ENCODE measurements at places on chromosomes 7 and 10. TPM values are rescaled to one million over a fixed set of nuclear protein-coding genes. Genes with fewer than 3 reads are reported as not detected.

- DNase-seq: no peak
Measured at GRCh38 chr7:121046893-121047468, 58.5 kb downstream of the CPED1 start.

DNA sequence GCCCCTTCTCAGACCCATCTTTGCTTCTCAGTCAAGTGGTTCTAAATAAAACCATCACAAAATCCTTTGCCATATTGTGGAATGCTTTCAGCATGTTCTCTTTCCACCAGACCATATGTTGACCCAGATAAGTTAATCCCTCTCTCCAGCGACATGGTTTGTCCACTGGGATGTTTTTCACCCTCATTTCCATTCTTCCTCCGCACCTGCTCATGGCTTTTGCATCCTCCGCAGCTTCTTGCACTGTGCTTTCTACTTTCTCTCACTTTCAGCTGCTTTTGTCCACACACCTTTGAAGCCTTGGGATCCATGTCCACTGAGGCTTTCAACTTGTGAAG, 52.3 kb upstream of the WAC start:
- no peak for DNase-seq

- no peak for DNase-seq
Measured at GRCh38 chr10:1213252-1214070, 157.3 kb downstream of the WDR37 start.

DNA sequence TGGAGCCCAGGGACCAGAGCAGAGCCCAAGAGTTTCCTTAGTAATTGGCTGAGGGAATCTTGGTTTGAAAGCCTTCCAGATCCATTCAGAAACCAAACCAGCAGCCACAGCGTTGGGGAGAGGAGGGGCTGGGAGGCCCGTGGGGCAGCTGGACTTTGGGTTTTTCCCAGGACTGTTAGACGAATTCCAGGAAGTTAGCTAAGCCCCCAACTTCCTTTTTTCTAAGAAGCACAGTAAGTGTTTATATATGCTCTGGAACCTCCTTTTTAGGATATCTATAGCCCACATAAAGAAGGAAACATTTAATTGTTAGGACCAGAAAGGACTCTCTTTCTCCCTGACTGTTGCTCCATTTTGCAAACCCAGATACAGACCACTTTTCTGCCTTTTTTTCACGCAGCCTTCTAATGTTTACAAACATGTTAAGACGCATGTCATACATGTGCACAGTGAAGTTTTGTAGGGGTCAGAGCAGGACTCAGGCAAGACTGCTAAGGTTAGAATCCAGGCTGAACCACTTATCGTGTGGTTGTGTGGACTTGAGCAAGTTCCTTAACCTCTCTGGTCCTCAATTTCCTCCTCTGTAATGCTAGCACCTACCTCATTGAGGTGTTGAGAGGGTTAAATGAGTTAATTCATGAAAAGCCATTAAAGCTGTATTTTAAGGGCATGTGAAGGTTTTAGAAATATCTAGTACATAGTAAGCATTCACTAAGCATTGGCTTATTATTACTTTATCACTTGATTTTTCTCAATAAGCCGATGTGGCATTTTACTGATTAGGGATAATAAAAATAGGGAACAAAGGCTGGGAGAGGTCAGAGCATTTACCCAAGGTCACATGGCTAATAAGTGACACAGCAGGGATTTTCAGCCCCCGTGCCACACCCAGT, 42.4 kb downstream of the TBATA start:
- peak; percentile 53 for DNase-seq

DNA sequence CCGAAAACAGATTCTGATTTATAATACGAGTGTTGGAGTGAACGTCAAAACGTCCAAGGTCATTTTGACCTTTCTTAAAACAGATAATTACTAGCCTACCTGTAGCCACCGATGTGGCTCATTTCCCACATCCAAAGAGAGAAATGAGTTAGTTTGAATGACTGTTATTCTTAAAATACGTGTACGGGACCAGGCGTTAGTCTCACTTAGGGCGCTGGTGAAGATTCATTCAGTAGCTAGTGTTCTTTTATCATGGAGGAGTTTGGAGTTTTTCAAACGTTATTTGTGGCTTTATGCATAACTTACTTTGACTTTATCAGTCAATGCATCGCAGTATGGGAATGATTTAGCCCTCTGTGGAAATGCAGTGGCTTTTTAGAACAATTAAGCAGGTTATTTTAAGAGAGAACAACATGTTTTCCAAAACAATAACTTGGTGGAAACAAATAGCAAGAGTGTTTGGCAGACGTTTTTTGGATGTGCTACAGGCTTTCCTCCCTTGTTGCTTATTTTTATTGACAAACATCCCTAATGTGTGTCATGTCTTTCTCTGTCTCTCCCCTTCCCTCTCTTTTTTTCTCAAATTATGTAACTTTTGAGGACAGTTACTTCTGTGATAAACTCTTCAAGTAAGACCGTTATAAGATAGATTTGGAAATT, 1.6 kb downstream of the BICC1 start:
- peak; percentile 26 for DNase-seq

- peak; percentile 81 for DNase-seq
Measured at GRCh38 chr7:30671793-30672465, 10.3 kb downstream of the CRHR2 start.

The ABCC2 gene
- 1.0 TPM for polyA plus RNA-seq

DNA sequence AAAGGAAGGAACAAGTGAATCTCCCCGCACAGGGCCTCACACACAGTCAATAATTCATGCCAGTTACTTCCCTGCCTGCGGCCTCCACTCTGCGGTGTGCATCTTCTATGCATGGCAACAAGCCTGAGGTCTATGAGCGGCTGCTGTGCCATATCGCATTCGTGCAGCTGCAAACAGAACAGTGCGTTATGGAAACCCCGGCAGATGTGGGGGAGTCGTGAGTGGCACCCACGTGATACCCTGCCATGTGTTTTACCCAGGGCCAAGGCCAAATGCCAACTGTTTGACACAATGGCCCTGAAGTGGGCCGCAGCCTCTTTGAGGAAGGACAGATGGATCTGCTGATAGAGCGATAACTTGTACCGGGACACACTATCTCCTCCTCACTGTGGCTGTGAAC, 13.4 kb downstream of the TNS3 start:
- no peak for DNase-seq

The CYP3A4 gene
- 0.12 TPM for polyA plus RNA-seq

The MXI1 gene
- polyA plus RNA-seq: 39.3 TPM

The ZNF467 gene
- 6.2 TPM for polyA plus RNA-seq

DNA sequence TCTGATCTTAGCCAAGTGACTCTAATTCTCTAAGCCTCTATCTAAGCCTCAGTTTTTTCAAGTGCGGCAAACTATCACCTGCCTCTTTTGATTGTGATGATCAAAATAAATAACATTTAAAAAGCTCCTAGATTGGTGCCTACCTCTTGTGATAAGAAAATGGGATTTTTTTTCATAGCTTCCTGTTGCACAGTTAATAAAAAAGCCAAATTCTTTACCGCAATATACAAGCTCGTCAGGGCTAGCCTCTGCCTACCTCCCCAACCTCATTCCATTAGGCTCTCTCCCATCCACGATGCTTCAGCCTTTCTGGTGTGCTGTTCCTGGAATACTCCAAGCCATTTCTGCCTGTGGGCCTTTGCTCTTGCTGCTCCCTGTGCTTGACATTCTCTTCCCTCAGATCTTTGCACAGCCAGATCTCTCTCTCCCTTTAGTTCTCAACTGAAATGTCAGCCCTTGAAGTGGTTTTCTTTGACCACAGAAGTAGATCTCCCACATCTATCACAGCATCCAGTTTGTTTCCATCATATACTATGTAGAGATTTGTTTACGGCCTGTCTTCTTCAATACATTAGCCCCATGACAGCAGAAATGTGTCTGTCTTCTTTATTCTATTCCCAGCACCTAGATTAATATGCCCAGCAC, 48.8 kb downstream of the SFR1 start:
- DNase-seq: no peak

DNA sequence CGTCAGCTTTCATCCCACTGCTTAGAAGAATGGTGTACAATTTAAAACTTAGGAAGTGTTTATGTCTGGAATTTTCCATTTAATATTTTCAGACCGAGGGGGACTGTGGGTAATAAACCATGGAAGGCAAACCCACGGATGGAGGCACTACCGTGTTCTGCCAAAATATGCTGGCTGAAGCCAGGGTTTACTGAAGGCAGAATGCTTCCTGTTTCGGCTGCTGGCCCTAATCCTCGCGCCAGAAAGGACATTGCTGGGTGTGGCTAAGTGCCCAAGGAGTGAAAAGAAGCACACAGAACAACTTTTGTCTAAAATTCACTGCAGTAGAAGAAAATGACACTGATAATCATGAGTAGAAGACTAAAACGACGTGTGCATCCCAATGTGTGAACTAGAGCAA, 32.3 kb downstream of the PITRM1 start:
- no peak for DNase-seq

GRCh38 chr10:131433568-131433967, 122.0 kb upstream of the TCERG1L start:
- DNase-seq: no peak

DNA sequence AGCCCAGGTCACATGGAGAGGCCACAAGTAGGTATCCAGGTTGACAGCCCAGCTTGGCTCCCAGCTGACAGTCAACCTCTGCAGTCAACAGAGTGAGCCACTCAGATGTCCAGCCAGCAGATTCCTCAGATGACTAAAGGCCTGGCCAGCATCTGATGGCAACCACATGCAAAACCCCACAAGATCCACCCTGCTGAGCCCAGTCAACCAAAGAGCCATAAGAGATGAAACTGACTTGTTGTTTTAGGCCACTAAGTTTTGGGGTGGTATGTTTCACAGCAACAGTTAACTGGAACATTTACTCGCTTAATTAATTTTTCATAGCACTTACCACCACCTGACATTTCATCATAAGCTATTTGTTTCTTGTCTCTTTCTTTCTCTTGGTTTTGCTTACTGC, 107.3 kb upstream of the KDM7A start:
- no peak for DNase-seq

The NPSR1 gene
- not detected for polyA plus RNA-seq

- DNase-seq: no peak
Measured at GRCh38 chr10:52768001-52768532, 4.5 kb downstream of the MBL2 start.

- DNase-seq: no peak
Measured at GRCh38 chr10:10533437-10533836, 484.2 kb upstream of the CELF2 start.

The NAT16 gene
- polyA plus RNA-seq: not detected

- no peak for DNase-seq
Measured at GRCh38 chr7:83413424-83413823, 235.5 kb downstream of the SEMA3E start.

- DNase-seq: no peak
Measured at GRCh38 chr10:119657725-119658124, 6.5 kb downstream of the BAG3 start.

- peak; percentile 25 for DNase-seq
Measured at GRCh38 chr10:60208676-60209269, 180.9 kb downstream of the ANK3 start.

The GRB10 gene
- 19.3 TPM for polyA plus RNA-seq

GRCh38 chr7:71563276-71563675, 431.3 kb downstream of the GALNT17 start:
- DNase-seq: no peak

The BZW2 gene
- polyA plus RNA-seq: 201 TPM

DNA sequence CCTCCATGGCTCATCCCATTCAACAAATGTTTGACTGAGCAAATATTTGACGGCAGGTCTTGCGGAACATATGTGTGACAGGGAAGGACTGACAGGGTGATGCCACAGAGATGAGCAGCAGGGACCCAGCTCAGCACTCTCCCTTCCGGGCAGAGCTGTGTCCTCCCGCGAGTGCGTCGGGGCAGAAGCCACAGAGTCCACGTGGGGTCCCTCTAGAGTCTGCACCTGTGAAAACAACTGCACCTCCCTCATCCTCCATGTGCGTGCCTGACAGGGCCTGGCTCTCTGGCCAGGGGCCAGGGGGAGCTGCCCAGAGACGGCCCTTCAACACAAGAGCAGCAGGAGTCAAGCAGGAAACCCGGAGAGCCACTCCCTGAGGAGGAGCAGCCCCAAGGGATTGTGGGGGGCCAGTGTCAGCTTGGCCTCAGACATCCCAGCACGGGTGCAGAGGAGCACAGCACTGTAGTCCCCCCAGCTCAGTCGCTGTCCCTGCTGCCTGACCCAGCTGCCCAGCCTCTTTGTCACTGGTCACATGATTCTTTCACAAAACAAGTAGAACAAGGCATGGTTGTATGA, 83.6 kb upstream of the TMEM72 start:
- no peak for DNase-seq

The PLXNA4 gene
- polyA plus RNA-seq: 3.5 TPM

DNA sequence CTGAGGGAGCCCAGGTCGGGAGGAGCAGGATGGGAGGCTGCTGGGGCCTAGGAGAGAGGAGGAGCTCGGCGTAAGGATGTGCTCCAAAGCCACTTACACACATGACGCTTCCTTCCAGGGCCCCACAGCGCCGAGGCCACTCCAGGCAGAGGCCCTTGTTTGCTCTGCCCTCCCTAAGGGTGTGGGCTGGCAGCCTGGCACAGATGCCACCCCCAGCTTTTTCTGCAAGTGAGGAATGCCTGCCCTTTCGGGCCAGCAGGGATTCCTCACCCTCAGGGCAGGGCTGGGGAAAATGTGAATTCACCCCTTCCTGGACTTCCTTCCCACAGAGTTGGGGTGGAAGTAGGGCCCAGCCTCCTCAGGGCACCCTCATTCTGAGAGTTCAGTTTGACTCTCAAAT, 5.6 kb upstream of the AQP1 start:
- no peak for DNase-seq

GRCh38 chr10:110426294-110427181, 71.2 kb upstream of the DUSP5 start:
- no peak for DNase-seq

DNA sequence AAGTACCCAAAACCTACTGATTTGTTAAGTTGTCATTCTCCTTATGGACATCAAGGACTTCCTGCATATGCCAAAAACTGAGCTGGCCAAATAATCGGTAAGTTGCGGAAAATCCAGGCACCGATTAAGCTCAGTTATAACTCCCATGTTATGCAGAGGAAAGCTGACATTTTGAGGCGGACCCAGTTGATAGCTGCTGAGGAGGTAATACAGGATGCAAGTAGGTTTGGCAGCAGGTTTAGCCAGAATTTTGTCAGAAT, 725.1 kb upstream of the GALNT17 start:
- DNase-seq: no peak

- DNase-seq: peak; percentile 10
Measured at GRCh38 chr7:38893061-38893460, 15.9 kb downstream of the VPS41 start.

- DNase-seq: peak; percentile 63
Measured at GRCh38 chr7:37901890-37902524, 14.6 kb downstream of the SFRP4 start.

DNA sequence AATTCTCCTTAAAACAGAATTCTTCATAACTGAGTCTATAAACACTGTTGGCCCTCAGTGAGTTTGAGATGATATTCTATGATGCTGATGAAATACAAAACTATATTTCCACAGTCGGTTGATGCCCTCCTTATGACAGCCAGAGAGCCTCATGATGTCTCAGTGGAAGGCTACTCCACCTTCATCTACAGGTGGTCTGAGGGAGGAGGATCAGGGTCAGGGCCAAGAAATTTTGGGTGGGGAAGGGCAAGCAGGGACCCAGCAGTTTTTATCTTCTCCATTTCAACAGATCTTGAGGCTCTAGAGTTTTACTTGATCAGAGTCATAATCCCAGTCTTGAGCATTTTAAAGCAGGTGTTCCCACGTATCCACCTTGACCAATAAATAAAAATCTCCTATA, 90.8 kb downstream of the CCDC71L start:
- DNase-seq: no peak
